Smooth muscle cell of the pulmonary artery (primary cell): ENCODE measurements at places on chromosomes 1 and 21. TPM values are rescaled to one million over a fixed set of nuclear protein-coding genes. Genes with fewer than 3 reads are reported as not detected.

The TEDDM1 gene
- total RNA-seq = not detected in 2 replicates

The AKR7A3 gene
- total RNA-seq = 0.33 and 0.59 TPM in 2 replicates

The CFHR1 gene
- total RNA-seq = 0.36 and 1.6 TPM in 2 replicates

The DCST1 gene
- total RNA-seq = not detected in 2 replicates

The PLA2G2C gene
- total RNA-seq = not detected in 2 replicates

The IQGAP3 gene
- 6.0 and 16.6 TPM in 2 replicates for total RNA-seq
